ENCODE measurements at places on chromosomes 5 and 9. TPM values are rescaled to one million over a fixed set of nuclear protein-coding genes. Genes with fewer than 3 reads are reported as not detected.

The GLRA1 gene
- polyA plus RNA-seq: not detected

DNA sequence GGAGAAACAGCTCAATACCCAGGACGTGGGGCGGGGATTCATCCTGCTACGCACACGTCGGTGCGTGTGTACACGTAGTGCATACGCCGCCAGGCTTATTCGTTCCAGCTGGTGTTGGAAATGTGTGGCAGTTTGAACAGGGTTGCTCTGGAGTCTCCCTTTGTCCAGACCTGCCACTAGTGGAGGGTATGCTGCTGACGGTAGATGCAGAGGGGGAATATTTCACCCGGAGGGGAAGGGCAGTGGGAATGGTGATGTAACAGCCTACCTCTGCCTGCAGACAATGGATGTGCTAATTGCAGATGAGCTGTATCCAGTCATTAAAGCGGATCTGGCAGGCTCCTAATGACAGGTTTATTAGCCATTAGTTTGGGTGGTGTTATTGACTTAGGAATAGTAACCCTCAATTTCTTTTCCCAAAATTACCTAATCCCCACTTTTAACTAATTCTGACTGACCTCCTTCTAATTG lies 142.7 kb downstream of the PAX5 start:
- DNase-seq: no peak

DNA sequence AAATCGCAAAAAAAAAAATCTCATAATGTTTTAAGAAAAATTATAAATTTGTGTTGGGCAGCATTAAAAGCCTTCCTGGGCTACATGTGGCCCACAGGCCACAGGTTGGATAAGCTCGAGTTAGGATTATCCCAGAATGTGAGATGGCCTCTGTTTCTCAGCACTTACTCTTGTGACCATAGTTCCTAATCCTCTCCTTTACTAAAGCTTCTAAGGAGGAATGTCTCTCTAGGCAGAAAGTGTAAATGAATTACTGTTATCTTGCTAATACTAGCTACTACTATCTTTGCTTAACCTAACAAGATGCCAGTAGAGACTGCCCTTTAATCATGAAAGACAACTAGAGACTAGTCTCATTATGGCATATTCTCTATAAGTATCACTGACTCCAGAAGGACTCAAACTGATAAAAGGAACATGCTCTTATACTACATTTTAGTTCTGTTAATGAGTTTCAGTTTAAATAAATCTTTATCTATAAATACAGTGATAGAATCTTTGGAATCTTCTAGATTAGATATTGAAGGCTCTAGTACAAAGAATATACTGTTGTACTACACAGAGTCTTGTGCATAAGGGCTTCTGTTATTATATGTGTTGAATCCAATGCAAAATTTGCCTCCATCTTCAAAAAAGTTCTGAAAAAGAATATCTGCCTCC lies 13.8 kb downstream of the INVS start:
- DNase-seq: no peak

DNA sequence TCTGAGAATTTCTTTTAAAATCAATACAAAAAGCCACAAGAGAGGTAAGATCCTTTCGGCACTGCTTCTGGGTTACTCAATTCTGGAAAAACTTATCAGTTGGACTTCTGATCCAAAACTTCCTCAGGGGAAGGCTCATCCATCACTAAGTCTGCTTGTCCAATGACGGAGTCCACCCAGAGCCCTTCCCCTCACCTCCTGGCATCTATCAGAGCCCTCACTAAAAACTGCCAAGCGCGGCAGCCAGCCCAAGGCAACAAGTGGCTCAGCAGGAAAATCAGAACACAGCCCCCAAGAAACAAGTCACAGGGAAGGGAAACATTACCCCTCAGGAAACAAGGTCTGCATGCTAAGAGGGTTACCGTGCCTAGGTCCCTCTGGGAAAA lies 869 bp upstream of the ESM1 start:
- no peak for DNase-seq

DNA sequence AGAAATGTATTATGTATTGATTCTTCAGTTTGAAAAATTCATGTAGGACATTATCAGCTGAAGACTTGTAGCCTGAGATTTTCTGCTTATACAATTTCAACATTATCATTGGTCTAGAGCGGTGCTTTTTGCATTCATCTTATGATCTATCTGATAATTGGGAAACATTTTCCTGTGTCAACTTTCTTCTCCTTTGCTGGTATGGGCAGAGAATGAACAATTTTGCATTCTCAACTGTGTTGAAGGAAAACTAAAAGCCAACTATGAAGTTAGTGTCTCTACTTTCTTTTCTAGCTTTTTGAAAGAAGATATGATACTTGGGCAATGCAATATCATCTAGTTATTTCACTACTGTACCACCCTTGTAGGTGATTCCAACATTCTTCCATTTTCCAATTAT lies 10.3 kb downstream of the ZFR start:
- no peak for DNase-seq

DNA sequence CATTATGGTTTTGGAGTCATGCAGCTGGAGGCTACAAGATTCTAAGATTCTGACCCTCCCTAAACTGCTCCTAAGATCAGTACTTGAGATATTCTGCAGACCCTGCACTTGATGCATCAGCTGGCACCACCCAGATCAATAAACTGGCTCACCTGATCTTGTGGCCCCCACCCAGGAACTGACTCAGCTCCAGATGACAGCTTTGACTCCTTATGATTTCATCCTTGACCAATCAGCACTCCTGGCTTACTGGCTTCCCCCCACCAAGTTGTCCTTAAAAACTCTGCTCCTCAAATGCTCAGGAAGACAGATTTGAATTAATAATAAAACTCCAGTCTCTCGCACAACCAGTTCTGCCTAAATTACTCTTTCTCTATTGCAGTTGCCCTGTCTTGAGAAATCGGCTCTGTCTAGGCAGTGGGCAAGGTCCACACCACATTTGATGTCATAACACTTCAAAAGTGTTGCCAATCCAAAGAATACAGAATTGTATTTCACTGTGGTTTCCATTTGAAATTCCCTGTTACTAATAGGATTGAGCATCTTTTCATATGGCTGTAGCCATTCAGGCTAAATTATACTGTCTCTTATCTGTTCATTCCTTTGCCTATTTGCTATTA lies 14.8 kb upstream of the SLC30A5 start:
- DNase-seq: no peak

GRCh38 chr9:100086097-100086635 lies 12.6 kb downstream of the ERP44 start:
- no peak for DNase-seq

The CSNK1G3 gene
- polyA plus RNA-seq: 29.5 TPM

DNA sequence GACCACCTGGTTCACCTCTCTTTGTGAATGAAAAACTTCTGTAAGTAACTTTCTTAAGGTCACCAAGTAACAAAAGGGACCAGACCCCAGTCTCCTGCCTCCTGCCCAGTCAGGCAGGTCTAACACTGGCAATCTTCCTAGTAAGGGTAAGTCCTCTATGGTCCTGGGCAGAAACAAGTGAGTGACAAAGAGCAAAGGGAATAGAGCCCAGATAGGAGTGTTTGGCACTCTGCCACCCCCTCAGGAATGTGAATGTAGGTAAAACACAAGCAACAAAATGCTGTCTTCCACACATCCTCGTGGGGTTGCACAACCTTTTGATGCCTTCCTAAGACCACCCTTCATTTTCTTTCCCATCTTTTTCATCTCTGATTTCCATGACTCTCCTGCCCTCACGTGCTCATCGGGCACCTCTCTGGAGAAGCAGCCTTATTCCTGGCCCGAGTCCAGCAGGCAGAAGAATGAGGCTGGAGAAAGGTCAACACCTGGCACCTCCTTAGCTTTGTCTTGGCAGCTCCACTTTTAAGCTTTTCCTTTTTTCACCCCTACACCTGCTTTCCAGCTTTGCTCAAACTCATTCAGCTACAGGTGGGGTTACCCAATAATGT lies 90.2 kb upstream of the LHFPL2 start:
- DNase-seq: no peak

DNA sequence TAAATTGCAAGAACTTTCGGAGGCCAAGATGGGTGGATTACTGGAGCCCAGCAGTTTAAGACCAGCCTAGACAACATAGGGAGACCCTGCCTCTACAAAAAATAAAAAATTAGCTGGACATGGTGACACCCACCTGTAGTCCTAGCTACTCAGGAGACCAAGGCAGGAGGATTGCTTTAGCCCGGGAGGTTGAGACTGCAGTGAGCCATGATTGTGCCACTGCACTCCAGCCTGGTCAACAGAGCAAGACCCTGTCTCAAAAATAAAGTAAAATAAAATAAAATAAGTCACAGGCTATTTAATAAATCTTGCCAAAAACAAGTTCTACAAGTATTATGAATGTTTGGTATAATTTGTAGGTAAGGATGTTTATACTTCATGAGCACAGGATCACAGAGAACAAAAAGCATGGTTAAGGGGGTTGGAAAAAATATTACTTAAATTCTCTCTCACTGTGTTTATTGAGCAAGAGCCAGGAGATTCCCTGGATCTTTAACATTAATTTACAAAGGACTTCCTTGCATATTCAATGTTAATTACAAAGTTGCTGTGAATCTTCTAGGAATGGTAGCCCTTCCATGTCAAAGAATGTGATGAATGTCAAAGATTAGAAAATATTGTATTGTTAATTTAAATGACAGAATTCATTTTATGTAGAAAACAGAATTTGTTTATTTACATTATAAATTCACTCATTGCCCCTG lies 164.0 kb downstream of the RFX3 start:
- DNase-seq: no peak

The SLC6A7 gene
- polyA plus RNA-seq: not detected

- DNase-seq: peak; percentile 42
Observed at GRCh38 chr5:56019306-56020272, 24.8 kb upstream of the IL6ST start.

GRCh38 chr5:9335754-9336495 lies 209.9 kb downstream of the SEMA5A start:
- no peak for DNase-seq

GRCh38 chr9:128611600-128612394 lies 44.9 kb downstream of the DYNC2I2 start:
- DNase-seq: no peak

The EQTN gene
- not detected for polyA plus RNA-seq

- peak; percentile 24 for DNase-seq
Observed at GRCh38 chr9:134422301-134423090, 96.2 kb downstream of the RXRA start.

- peak; percentile 5 for DNase-seq
Observed at GRCh38 chr5:82885627-82886389, 191.4 kb downstream of the TMEM167A start.

- DNase-seq: peak; percentile 57
Observed at GRCh38 chr9:7315746-7316145, 483.8 kb downstream of the DMAC1 start.

Measured in GM23248 (cell line).